T-helper 17 cell (primary cell): ENCODE measurements at places on chromosomes 1 and 21.
A peak's percentile ranks its signal among the peaks of the same experiment; 100 is the strongest.

DNA sequence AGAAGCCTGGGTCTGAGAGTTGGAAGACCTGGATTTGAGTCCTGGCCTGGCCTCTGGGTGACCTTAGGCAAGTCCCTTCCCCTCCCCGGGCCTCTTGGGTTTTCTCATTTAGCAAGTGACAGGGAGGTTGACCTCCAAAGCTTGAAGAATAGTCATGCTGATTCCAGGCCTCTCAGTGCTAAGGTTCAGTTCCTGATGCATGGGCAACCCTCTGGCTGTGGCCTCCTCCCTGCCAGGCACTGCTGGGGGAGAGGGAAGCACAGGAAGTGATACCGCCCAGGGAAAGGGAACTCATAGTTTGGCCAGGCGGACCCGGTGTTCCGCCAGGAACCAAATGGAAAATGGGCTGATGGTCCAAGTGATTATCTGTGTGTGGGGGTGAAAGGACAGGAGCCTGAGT is 23.6 kb upstream of the WASF2 start:
- no peak for DNase-seq
- peak overlapping the region; percentile 43 for H3K4me3 ChIP-seq
- H3K36me3 ChIP-seq = no peaks in the 10 kb centered on the region
- H3K27me3 ChIP-seq = no peaks in the 10 kb centered on the region
- H3K27ac ChIP-seq = no peak overlapping the region

GRCh38 chr1:186518395-186518794 is 57.5 kb upstream of the PDC start:
- no peak overlapping the region for H3K4me3 ChIP-seq
- no peak for DNase-seq
- no peak overlapping the region for H3K27ac ChIP-seq
- no peaks in the 10 kb centered on the region for H3K36me3 ChIP-seq
- no peaks in the 10 kb centered on the region for H3K27me3 ChIP-seq

DNA sequence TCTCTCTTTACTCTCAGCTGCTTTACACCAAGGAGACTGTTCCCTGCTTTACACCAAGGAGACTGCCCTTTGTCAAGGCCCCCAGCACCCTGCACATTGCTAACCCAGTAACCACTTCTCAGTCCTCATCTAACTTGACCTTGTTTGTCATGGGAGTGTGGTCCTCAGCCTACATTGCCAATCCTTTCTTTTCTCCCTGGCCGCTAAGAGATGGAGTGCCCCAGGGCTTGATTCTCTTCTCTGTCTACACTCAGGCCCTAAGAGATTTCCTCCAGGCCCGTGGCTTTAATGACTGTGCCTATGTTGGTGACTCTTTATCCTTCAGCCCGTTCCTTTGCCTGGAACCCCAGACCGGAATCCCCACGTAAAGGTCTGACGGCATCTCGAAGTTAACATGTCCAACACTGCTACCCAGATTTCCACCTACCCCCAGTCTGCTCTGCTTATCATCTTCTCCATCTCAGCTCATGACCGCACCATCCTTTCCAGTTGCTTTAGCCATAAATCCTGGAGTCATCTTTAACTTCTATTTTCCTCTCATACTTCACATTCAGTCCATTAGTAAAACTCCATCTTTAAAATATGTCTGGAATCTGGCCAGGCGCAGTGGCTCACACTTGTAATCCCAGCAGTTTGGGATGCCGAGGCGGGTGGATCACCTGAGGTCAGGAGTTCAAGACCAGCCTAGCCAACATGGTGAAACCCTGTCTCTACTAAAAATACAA is 9.5 kb upstream of the SEMA4A start:
- H3K36me3 ChIP-seq = no peaks in the 10 kb centered on the region
- H3K27ac ChIP-seq = peak overlapping the region; percentile 97
- no peaks in the 10 kb centered on the region for H3K27me3 ChIP-seq
- no peak for DNase-seq

- H3K4me3 ChIP-seq = no peak overlapping the region
- H3K27ac ChIP-seq = no peak overlapping the region
- DNase-seq = no peak
- H3K36me3 ChIP-seq = no peaks in the 10 kb centered on the region
- no peaks in the 10 kb centered on the region for H3K27me3 ChIP-seq
Measured at GRCh38 chr1:195866781-195867222, 741.4 kb downstream of the KCNT2 start.

- H3K27me3 ChIP-seq = no peaks in the 10 kb centered on the region
- DNase-seq = no peak
- H3K4me1 ChIP-seq = peaks cover 10% of the 10 kb centered on the region
- peaks cover 2% of the 10 kb centered on the region for H3K36me3 ChIP-seq
- H3K4me3 ChIP-seq = no peak overlapping the region
- H3K27ac ChIP-seq = no peak overlapping the region
Measured at GRCh38 chr1:42210421-42211133, 46.0 kb upstream of the GUCA2A start.

GRCh38 chr1:43901196-43901961 is 32.2 kb upstream of the ARTN start:
- peak overlapping the region; percentile 63 for H3K4me3 ChIP-seq
- H3K27me3 ChIP-seq = no peaks in the 10 kb centered on the region
- DNase-seq = no peak
- H3K27ac ChIP-seq = no peak overlapping the region
- peaks cover 9% of the 10 kb centered on the region for H3K36me3 ChIP-seq

- peaks cover 13% of the 10 kb centered on the region for H3K36me3 ChIP-seq
- DNase-seq = no peak
- no peak overlapping the region for H3K4me3 ChIP-seq
Measured at GRCh38 chr1:35899941-35900340, 16.9 kb downstream of the AGO1 start.

- peaks cover 31% of the 10 kb centered on the region for H3K27me3 ChIP-seq
- no peak for DNase-seq
- no peak overlapping the region for H3K27ac ChIP-seq
- H3K36me3 ChIP-seq = peaks cover 2% of the 10 kb centered on the region
- no peak overlapping the region for H3K4me3 ChIP-seq
Measured at GRCh38 chr1:85225624-85226380, 25.0 kb upstream of the SYDE2 start.

DNA sequence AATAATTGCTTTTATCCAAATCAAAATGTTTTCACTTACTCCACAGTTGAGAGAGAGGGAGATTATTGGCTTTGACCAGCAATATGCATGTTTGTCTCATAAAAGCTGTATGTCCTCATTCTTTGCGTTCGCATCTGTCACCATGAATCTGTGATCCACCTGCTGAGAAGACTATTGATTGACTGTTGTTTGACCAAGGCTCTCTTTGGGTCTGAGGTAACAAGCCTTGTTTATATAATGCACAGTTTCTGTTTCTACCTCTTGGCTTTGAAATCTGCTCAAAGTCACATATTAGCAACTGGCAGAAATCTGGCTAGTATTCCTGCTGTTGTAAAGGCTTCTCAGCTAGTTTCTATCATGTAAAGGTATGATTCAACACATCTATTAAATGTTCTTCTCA is 157.0 kb downstream of the LYPLAL1 start:
- H3K36me3 ChIP-seq = peaks cover 2% of the 10 kb centered on the region
- no peaks in the 10 kb centered on the region for H3K4me1 ChIP-seq
- DNase-seq = no peak
- no peaks in the 10 kb centered on the region for H3K27me3 ChIP-seq
- no peak overlapping the region for H3K27ac ChIP-seq

GRCh38 chr1:20700636-20701215 is 17.1 kb downstream of the KIF17 start:
- H3K36me3 ChIP-seq = peaks cover 3% of the 10 kb centered on the region
- no peak for DNase-seq
- peaks cover 8% of the 10 kb centered on the region for H3K4me1 ChIP-seq
- no peak overlapping the region for H3K4me3 ChIP-seq

DNA sequence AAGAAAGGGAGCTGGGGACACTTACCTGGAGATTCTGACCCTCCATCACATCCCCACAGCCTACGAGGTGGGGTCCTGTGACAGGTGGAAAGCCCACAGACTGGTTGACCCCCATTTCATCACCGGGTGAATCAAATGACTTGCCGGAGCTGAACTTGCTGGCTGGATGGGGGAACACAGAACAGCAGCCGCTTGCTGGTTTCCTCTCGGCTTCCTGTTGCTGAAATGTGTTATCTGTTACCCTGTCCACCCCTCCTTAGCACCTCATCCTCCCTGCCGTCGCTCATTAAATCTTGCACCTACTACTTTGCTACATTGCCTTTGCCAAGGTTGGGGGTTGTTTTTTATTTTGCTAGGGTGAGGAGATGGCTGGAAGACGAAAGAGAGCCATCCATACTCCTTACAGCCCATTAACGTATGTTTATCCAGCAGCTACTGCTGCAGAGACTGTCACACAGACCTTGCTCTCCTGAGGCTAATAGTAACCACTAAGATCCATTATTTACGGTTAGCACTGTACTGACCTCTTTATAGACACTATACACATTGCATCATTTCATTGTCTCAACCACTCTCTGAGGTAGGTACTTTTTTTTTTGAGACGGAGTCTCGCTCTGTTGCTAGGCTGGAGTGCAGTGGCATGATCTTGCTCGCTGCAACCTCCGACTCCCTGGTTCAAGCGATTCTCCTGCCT is 7.0 kb downstream of the PAFAH2 start:
- DNase-seq = no peak
- peak overlapping the region; percentile 93 for H3K4me3 ChIP-seq
- peaks cover 23% of the 10 kb centered on the region for H3K4me1 ChIP-seq
- H3K27ac ChIP-seq = peak overlapping the region; percentile 88

DNA sequence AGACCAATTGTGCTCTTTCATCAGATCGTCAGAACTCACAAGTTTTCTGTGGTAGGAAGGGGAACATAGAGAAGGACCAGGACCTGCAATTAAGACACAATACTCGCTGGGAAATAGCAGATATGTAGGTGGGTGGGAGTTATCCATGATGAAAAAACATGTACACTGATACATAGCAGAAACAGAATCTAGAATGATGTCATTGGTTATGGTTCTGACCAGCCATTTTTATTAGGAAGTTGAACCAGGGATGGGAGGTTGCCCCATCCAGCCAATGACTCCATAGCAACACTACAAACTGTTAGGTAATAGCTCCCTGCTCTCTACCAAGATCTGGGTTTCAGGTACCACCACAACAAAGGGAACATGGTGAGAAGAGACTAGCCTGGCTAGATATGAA is 393.5 kb upstream of the PBX1 start:
- no peaks in the 10 kb centered on the region for H3K36me3 ChIP-seq
- no peak for DNase-seq
- no peaks in the 10 kb centered on the region for H3K27me3 ChIP-seq
- no peak overlapping the region for H3K4me3 ChIP-seq
- H3K27ac ChIP-seq = no peak overlapping the region

DNA sequence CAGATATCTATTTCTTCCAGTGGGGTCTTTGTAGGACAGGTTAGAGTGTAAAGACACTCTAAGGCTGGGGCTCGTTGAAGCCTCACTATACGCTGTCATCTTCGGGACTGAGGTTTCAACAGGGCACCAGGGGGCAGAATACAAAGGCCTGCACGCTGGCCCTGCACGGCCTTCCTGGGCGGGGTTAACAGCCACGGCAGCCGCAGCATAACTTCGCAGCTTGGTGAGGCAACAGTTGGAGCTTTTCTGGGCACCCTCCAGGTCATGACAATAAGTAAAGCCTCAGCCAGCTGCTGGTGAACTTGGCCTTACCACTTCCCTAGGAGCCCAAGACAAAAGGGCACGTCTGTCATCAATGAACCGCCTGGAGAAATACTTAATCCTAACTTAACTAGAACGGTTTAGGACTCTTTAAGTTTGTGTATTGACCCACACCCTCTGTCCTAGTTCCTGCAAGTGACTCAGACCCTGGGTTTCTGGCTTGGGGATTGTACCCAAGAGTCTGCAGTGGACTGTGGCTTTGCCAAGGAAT is 2.3 kb upstream of the RUNX1 start:
- peaks cover 10% of the 10 kb centered on the region for H3K36me3 ChIP-seq
- DNase-seq = peak; percentile 71
- no peaks in the 10 kb centered on the region for H3K27me3 ChIP-seq
- peak overlapping the region; percentile 58 for H3K4me3 ChIP-seq

DNA sequence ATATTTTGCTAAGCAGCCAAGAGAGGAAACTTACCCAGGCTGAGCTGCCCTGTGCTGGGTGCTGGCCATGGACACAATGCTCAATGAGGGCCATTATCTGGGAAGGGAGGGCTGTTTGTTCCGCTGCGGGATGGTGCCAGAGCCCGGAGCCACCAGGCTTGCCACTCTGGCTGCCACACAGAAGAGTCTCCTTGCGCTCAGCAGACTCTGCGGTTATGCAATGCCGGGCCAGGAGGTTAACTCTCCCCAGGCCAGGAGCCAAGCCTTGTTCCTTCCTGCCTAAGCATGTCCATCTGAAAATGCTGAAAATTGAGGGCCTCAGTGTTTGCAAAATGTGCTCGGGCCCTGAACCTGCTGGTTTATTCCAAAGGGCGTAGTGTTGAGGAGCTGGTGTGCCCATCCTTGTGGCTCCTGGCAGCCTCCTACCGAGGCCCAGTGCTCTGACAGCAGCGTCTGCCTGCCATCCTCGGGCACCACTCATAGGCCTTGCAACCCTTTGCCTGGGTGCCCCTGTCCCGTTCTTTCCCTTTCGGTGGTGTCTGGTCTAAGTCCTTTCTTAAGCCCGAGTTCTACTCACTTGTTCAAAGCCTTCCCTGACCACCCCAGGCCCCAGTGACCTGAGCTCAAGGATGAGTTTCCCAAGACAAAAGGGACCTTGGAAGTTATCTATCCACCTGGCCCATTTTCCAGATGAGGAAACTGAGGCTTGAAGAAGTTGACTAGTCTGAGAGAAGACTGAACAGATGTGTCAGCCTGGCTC is 133.8 kb upstream of the EDN2 start:
- no peak for DNase-seq
- H3K36me3 ChIP-seq = peaks cover 6% of the 10 kb centered on the region
- no peak overlapping the region for H3K27ac ChIP-seq
- H3K4me3 ChIP-seq = no peak overlapping the region
- peaks cover 34% of the 10 kb centered on the region for H3K4me1 ChIP-seq
- H3K27me3 ChIP-seq = no peaks in the 10 kb centered on the region

- H3K27ac ChIP-seq = no peak overlapping the region
- peaks cover 27% of the 10 kb centered on the region for H3K27me3 ChIP-seq
- no peaks in the 10 kb centered on the region for H3K36me3 ChIP-seq
Measured at GRCh38 chr1:7150724-7151280, 365.5 kb downstream of the CAMTA1 start.

DNA sequence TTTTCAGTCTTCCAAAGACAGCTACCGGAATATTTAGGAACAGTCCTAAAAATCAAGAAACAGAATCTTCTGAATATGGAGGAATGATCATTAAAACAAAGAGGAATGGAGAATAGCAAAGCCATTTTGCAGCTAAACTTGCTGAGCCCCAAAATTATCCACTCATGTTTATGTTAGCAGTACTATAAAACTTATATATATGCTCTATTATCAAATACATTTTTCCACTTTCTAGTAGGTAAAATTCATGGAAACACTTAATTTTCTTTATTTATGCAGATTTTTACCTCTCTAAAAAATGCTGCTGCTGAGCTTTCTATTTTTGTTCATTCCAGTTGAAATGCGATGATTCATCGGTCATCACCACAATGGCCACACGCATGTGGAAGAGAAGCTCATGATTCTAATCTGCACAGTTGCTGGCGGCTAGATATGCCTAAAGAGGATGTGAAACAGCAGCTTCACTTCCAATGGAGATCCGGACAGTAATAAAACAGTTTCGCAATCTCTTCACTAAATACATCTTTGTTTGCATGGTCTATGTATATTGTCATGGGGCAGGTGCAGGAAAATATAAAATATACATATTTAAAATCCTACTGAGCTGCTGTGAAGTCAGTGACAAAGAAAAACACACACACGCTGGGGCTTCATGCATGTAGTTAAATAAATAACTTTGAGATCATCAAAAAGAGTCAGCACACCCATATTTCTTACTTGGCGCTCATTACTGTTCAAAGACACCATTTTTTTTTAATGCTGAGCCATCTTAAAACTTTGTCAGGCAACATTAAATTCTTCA is 292.2 kb downstream of the SMYD3 start:
- H3K27me3 ChIP-seq = no peaks in the 10 kb centered on the region
- no peaks in the 10 kb centered on the region for H3K4me1 ChIP-seq
- no peak overlapping the region for H3K27ac ChIP-seq
- DNase-seq = no peak
